ENCODE measurements at places on chromosomes 1 and 21. TPM values are rescaled to one million over a fixed set of nuclear protein-coding genes. Genes with fewer than 3 reads are reported as not detected.
A peak's percentile ranks its signal among the peaks of the same experiment; 100 is the strongest.

GRCh38 chr1:205907794-205908193 is 35.5 kb downstream of the SLC26A9 start:
- no peaks in the 10 kb centered on the region for H3K27me3 ChIP-seq
- no peak for DNase-seq
- H3K27ac ChIP-seq, result no peak overlapping the region
- no peaks in the 10 kb centered on the region for H3K36me3 ChIP-seq
- no peaks in the 10 kb centered on the region for H3K4me1 ChIP-seq

DNA sequence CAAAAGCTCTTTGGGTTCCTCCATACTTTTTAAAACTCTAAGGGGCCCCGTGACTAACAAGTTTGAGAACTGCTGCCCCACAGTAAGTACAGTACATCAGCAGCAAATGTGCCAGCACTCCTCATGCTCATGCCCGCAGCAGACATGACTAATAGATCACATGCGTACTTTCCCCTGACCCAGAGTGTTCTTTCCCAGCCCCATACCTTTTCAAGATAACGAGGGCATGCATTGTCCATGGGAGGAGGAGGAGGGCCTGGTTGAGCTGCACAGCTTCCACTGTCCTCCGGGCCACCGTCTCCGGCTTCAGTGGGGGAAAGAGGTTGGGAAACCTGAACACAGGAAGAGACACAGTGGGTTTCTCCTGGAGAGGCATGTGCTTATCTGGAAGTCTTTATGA is 45.5 kb downstream of the DHRS3 start:
- H3K27me3 ChIP-seq, result no peaks in the 10 kb centered on the region
- no peaks in the 10 kb centered on the region for H3K36me3 ChIP-seq
- DNase-seq, result no peak
- peaks cover 8% of the 10 kb centered on the region for H3K4me1 ChIP-seq
- H3K27ac ChIP-seq, result peak overlapping the region; percentile 25

DNA sequence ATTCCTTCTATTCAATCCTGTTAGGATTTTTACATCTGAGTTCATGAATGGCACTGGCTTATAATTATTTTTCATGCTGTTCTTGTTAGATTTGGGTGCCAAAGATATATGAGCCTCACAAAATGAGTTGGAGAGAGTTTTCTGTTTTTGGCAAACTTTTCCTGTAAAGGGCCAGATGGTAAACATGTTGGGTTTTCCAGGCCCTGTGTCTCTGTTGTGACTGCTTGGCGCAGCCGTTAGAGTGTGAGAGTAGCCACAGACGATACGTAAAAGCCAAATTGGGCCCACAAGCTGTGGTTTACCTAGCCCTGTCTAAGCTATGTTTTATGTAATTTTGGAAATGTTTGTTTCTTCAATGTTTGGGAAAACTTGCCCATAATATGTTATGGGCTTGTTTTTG is 15.6 kb upstream of the CA6 start:
- H3K4me1 ChIP-seq, result no peaks in the 10 kb centered on the region
- H3K27ac ChIP-seq, result no peak overlapping the region
- no peak overlapping the region for H3K4me3 ChIP-seq

DNA sequence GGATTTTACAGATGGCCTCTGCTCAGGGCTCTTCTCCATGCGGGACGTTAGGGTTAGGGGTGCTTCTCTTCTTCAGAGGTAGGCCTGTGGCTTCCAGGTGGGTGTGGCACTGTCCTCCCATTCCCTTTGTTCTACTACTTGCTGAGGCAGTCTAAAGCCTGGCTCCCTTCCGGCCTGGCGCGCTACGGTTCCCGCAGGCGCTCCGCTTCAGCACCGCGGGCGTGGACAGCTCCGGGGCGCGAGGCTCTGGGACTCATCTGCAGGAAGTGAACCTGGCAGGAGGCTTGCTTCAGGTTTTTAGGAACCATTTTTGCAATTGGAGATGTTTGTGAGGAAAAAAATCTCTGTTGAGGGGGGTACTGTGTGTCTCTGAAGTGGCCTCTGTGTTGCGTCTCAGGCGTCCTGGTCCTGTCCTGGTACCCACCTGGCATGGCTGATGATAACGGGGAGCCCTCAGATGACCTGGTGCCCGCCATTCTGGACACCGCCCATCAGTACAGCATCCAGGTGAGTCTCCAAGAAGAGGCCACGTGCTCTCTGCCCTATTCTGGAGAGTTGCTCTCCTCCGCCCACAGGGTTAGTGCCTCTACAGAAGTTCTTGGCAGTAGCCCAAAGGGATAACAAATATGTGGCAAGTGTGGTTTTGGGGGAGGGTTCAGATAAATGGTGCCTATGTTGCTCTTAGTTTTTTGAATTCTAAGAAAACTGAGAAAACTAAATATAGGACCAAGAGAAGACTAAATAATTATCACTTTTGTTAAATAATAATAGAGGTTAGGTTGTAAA is 1.9 kb downstream of the MANEAL start:
- no peak overlapping the region for H3K4me3 ChIP-seq
- H3K4me1 ChIP-seq, result no peaks in the 10 kb centered on the region
- no peak overlapping the region for H3K27ac ChIP-seq
- H3K27me3 ChIP-seq, result no peaks in the 10 kb centered on the region

GRCh38 chr1:12161662-12162458 is 4.9 kb upstream of the TNFRSF1B start:
- DNase-seq, result peak; percentile 92
- H3K4me1 ChIP-seq, result peaks cover 19% of the 10 kb centered on the region
- peak overlapping the region; percentile 70 for H3K27ac ChIP-seq
- H3K27me3 ChIP-seq, result no peaks in the 10 kb centered on the region
- no peak overlapping the region for H3K4me3 ChIP-seq

GRCh38 chr21:35212393-35213127 is 163.5 kb upstream of the RUNX1 start:
- H3K27ac ChIP-seq, result no peak overlapping the region
- no peak for DNase-seq
- H3K4me3 ChIP-seq, result no peak overlapping the region
- H3K27me3 ChIP-seq, result no peaks in the 10 kb centered on the region
- no peaks in the 10 kb centered on the region for H3K4me1 ChIP-seq

DNA sequence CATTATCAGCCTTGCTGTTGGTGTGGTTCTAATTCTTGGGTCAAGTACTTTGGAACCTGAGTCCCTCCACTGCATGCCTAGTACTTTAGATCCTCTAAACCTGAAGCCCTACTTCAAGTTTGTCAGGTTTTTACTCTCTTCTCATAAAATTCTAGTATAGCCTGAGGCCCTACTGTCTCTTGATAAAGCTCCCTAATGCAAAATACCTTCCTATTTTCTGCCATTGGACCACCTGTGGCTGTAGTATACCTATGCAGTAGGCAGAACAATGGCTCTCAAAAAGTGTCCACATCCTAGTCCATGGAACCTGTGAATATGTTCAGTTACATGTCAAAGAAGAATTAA is 47.5 kb upstream of the NEK7 start:
- DNase-seq, result no peak
- H3K4me3 ChIP-seq, result no peak overlapping the region
- no peaks in the 10 kb centered on the region for H3K27me3 ChIP-seq
- no peaks in the 10 kb centered on the region for H3K36me3 ChIP-seq

Gene CAMTA1
- 159 TPM for total RNA-seq

Gene AADACL4
- not detected for total RNA-seq

Gene SPRR2B
- not detected for total RNA-seq

Gene MPZ
- 6.5 TPM for total RNA-seq
